Testis (tissue), 5 donors: ENCODE measurements at places on chromosomes 4 and X. TPM values are rescaled to one million over a fixed set of nuclear protein-coding genes. Genes with fewer than 3 reads are reported as not detected.

The EVC2 gene
- 10.0 TPM for total RNA-seq

The SPANXC gene
- 2.7 TPM for total RNA-seq

The SSX4 gene
- total RNA-seq: 3.8 TPM

The CSAG3 gene
- total RNA-seq: 1.9 TPM

The CXCL10 gene
- not detected for total RNA-seq

The ZFP92 gene
- 2.2 TPM for total RNA-seq
